Esophagus squamous epithelium (tissue), 5 donors: ENCODE measurements at places on chromosomes 12 and 14.

DNA sequence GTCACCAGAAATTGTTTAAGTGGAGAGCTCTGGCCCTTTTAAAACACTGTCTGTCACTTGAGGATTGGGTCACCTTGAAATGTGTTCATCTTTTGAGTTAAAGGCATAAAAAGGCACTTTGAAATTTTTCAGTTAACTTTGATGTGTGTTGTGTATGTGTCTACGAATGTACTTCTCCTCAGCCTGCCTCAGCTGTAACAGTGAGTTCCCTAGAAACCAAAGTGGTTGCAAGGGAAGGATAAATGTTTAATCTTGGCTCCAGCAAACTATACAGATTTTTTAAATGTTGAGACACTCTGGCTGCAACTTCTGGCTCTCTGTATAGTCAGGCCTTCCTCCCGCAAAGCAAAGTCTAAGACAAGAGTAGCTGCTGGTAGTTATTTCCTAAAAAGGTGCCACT is 8.3 kb downstream of the DERA start:
- no peaks in the 10 kb centered on the region for H3K36me3 ChIP-seq
- H3K4me3 ChIP-seq = no peak overlapping the region
- no peak overlapping the region for H3K27ac ChIP-seq
- H3K4me1 ChIP-seq = no peaks in the 10 kb centered on the region
- DNase-seq = no peak
- H3K27me3 ChIP-seq = no peaks in the 10 kb centered on the region

DNA sequence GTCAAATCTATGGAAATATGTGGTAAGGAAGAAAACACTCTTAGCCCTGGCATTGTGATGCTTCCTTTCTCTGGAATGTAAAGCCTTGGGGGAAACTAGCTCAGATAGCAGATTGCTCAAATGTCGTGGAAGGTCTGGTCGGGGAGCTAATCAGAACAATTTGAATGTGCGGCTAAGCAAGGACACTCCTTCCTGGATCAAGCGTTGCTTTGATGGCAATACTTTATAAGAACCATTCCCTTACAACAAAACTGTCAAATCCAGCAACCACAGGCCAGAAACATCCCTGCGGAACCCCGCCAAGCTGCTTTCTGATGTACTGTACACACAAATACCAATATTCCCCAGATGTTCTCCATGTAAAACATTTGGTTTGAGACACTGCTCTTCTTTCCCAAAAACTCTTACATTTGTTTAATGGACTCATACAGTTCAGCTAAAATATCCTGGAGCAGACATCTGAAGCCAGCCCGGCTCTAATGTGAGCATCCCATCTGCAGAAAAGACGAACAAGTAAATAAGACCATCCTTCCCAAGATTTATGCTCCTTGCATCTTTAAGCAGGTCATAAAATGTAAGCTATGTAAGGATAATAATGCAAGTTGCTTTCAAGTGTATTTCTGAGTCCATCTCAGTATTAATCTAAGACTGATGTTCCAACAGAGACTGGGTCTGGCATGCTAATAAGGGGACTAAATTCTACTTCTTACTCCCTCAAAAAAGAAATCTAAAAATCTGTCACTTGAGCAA is 20.2 kb downstream of the NUAK1 start:
- DNase-seq = no peak
- no peak overlapping the region for H3K4me3 ChIP-seq
- H3K36me3 ChIP-seq = no peaks in the 10 kb centered on the region
- no peaks in the 10 kb centered on the region for H3K27me3 ChIP-seq
- H3K27ac ChIP-seq = peak overlapping the region; percentile 38

GRCh38 chr14:78202976-78203375 is 32.8 kb downstream of the NRXN3 start:
- no peak overlapping the region for H3K27ac ChIP-seq
- no peak overlapping the region for H3K4me3 ChIP-seq
- no peaks in the 10 kb centered on the region for H3K27me3 ChIP-seq
- DNase-seq = no peak
- H3K36me3 ChIP-seq = no peaks in the 10 kb centered on the region
- H3K4me1 ChIP-seq = no peaks in the 10 kb centered on the region

DNA sequence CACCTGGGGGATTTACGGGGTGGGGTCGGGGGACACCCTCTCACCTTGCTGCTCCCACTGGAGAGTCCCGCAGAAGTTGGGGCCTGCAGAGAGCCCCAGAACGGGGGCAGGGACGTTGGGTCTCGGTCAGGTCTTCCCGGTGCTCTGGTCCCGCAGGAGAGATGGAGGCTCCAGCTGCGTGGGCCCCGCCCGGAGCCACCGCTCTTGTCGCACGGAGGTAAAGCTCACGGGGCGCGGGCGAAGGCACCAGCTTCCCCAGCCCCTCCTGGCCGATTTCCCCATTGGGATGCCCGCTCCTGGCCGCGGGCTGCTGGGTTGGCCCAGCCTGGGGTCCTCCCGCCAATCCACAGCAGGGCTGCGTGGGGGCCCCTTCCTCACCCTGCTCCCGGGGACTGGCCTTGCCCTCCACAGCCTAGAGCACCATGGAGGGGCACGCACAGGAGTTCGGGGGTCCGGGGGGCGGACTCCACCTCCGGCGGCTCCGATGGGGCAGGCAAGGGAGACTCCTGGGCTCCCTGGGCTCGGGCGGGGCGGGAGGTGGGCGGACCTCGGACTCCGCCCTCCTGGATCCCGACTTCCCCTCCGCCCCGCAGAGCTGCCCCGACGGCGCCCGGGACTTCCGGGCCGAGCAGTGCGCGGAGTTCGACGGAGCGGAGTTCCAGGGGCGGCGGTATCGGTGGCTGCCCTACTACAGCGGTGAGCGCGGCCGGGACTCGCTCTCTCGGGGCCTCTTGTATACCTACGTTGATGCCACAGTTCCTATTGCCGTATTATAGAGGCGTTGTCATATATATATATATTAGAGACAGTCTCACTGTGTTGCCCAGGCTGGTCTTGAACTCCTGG is 8.4 kb downstream of the PAPLN start:
- no peak for DNase-seq
- peak overlapping the region; percentile 33 for H3K27ac ChIP-seq
- H3K36me3 ChIP-seq = no peaks in the 10 kb centered on the region
- peaks cover 32% of the 10 kb centered on the region for H3K4me1 ChIP-seq
- H3K4me3 ChIP-seq = peak overlapping the region; percentile 56

GRCh38 chr12:105575235-105575634 is 244.7 kb downstream of the C12orf75 start:
- H3K4me3 ChIP-seq = no peak overlapping the region
- H3K36me3 ChIP-seq = no peaks in the 10 kb centered on the region
- H3K4me1 ChIP-seq = no peaks in the 10 kb centered on the region
- H3K27ac ChIP-seq = no peak overlapping the region

GRCh38 chr12:7369274-7369729 is 65.4 kb downstream of the ACSM4 start:
- no peak for DNase-seq
- no peak overlapping the region for H3K27ac ChIP-seq
- no peaks in the 10 kb centered on the region for H3K4me1 ChIP-seq
- no peaks in the 10 kb centered on the region for H3K36me3 ChIP-seq

DNA sequence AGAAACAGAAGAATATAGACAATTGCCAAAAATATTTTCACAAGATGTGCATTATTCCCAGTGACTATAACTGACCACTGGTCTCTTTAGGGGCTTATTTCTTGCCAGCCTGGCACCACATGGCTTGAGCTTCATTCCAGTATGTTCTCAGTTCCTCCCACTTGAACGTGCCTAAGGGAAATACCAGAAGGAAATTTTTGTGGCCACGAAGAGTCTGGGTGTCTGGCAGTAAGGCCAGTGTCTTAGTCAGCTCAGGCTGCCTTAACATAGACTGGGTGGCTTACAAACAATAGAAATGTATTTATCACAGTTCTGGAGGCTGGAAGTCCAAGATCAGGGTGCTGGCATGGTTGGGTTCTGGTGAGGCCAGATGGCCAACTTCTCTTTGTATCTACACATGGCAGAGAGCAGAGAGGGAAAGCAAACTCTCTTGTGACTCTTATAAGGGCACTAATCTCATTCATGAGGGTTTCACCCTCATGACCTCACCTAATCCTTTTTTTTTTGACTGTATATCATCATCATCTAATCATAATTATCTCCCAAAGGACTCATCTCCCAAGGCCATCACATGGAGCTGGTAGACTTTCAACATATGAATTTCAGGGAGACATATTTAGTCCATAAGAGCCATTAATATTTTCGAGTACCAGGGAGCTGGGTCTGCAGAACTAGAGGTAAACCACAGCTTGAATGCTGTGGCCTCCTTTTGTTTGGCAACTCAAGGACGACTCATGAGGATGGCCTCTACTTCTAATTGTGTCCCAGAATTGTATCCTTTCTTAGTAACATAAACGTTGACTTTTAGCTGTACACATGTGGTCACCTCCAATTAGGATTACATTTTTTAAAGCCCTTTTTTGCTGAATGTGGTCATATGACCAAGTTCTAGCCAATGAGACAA is 5.1 kb upstream of the SMOC1 start:
- DNase-seq = no peak
- H3K4me1 ChIP-seq = no peaks in the 10 kb centered on the region
- H3K27me3 ChIP-seq = peaks cover 35% of the 10 kb centered on the region
- no peak overlapping the region for H3K4me3 ChIP-seq

DNA sequence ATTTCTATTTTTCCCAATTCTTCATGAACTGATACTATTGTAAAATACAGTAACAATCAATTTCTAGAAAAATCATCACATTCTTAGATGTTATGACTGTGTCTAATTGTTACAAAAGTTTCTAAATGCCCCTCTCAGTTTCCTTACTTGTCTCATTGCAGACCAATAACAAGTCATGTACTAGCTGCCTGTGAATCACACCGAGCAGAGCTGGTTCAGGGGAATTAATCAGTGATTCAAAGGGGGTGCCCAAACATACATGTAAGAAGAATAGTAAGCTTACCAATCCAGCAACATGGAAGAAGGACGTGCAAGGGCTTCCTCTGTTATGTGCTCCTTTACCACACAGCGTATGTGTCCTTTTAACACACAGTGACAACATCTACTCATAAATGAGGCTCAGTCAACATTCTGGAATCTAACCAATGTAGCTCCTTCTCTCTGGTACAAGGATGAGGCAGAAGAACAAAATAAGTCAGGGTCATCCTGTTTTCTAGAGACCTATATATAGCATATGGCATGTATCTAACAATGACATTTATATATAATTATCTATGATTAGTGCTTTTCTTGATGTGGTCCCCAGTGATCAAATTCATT is 126.4 kb downstream of the SCN8A start:
- no peak overlapping the region for H3K27ac ChIP-seq
- no peaks in the 10 kb centered on the region for H3K36me3 ChIP-seq
- H3K4me1 ChIP-seq = no peaks in the 10 kb centered on the region

DNA sequence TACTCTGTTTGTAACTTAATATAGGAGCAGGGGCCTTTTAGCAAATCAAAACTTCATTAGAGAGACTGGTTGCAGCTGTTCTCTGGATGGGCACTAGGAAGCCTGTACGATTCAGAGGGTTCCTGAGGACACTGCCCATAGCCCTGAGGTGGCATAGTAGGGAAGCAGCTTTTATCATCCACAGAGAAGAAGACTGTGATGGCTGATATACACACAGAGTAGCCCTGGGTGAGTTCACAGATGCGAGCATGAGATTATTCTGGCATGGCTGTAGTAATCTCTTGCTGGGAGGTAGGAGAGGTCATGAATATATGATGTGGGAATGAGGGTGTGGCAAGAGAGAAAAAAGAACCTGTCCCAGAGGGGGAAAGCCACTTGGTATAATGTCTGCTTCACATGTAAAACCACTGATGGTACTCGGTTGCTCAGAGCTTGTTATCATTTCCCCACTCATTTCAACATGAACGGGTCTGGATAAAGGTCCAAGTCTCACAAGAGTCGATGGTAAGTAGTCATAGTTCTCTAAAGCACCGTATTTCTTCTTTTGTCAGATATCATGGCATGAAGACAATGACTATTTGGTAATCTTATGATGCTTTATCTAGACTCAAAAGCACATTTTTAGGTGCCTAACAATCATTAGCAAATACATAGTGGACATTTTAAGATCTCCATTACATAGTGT is 52.0 kb downstream of the PEBP1 start:
- no peaks in the 10 kb centered on the region for H3K36me3 ChIP-seq
- peak overlapping the region; percentile 49 for H3K27ac ChIP-seq
- no peak for DNase-seq
- no peak overlapping the region for H3K4me3 ChIP-seq
- peaks cover 15% of the 10 kb centered on the region for H3K4me1 ChIP-seq
- no peaks in the 10 kb centered on the region for H3K27me3 ChIP-seq

- H3K4me3 ChIP-seq = no peak overlapping the region
- H3K36me3 ChIP-seq = no peaks in the 10 kb centered on the region
- no peak for DNase-seq
- no peak overlapping the region for H3K27ac ChIP-seq
These were observed 52.6 kb downstream of the GALC start for GRCh38 chr14:87940382-87940781.

DNA sequence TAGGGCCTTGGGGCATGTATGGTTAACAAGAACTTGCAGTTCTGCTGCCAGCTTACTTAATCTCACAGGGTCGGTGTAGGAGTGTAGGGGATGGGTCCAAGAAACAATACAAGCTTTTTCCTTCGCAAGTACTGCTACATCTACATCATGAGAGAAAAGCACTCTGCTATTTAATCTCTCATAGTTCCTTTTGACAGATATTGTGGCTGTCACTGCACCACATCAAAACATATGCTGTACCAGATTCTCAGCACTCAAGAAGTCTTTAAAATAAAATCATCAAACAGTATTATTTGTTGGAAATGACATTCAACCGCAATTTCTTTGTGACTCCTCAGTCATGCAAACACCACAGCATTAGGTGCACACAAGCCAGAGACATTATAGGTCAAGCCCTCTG is 215.5 kb upstream of the BMP4 start:
- H3K4me1 ChIP-seq = peaks cover 7% of the 10 kb centered on the region
- DNase-seq = no peak
- H3K4me3 ChIP-seq = no peak overlapping the region
- no peaks in the 10 kb centered on the region for H3K36me3 ChIP-seq
- H3K27ac ChIP-seq = no peak overlapping the region

DNA sequence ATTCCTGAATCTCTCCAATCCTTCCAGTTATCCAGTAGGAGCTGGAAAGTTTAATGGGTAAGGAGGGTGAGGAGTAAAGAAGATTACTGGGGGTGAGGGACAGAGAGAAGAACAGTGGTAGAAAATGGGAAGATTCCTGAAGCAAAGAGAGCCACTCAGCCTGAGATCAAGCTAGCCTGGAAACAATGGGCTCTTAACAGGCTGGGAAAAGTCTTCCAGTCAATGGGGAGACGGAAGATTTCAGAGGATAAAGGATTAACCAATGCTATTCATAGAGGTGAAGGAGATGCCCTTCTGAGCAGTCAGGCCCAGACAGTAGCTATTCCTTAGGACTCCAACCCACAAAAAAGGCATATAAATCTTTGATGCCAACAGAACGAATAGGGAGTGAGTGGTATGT is 14.8 kb downstream of the GDF11 start:
- H3K4me3 ChIP-seq = no peak overlapping the region
- no peaks in the 10 kb centered on the region for H3K4me1 ChIP-seq
- DNase-seq = no peak
- no peak overlapping the region for H3K27ac ChIP-seq
- no peaks in the 10 kb centered on the region for H3K27me3 ChIP-seq

- no peak overlapping the region for H3K27ac ChIP-seq
- no peak for DNase-seq
- no peaks in the 10 kb centered on the region for H3K27me3 ChIP-seq
- no peaks in the 10 kb centered on the region for H3K36me3 ChIP-seq
- H3K4me1 ChIP-seq = no peaks in the 10 kb centered on the region
These were observed 92.9 kb downstream of the ERGIC2 start for GRCh38 chr12:29288031-29288430.

GRCh38 chr12:128611736-128612135 is 212.0 kb downstream of the SLC15A4 start:
- H3K4me1 ChIP-seq = no peaks in the 10 kb centered on the region
- H3K27me3 ChIP-seq = no peaks in the 10 kb centered on the region
- no peak overlapping the region for H3K27ac ChIP-seq
- no peak overlapping the region for H3K4me3 ChIP-seq
- H3K36me3 ChIP-seq = no peaks in the 10 kb centered on the region
- DNase-seq = no peak
